ENCODE measurements at places on chromosomes 2 and 18.

DNA sequence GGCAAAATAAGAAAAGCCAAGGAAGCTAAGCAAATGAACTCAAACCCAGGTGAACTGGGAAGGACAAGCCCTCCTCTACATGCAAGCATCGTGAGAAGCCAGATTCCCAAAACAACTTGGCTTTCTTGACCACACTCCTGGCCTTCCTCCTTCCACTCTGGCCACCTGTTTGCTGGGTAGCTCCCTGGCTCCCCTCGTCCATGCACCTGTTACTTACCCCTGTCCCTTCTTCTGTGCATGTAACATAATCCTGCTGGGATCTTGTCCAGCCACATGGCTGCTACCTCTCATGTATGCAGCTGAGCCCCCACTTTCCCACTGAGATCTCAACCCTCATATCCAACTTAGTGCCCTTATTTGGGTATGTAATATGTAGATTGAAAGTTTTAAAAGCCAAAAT lies 121.6 kb downstream of the MYO5B start:
- no peak for DNase-seq

DNA sequence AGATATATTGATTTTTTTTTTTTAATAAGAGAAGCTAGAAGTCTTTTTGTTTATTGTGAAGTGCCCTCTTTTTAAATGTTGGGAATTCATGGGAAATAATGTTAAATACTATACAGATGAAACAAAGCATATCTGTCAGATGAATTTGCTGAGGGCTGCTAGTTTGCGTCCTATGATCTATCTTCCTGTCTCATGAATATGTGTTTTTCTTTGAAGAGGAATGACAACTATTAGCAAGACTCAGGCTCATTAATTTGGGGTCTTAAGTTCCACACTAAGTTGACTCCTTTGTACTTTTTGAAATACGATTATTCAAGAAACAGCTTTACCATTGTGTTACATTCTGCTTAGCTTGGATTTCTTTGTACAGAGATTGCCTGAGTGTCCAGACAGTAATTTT lies 57.9 kb downstream of the AGFG1 start:
- DNase-seq: no peak

- no peak for DNase-seq
These were observed 567.0 kb upstream of the SOX11 start for GRCh38 chr2:5125017-5125730.

DNA sequence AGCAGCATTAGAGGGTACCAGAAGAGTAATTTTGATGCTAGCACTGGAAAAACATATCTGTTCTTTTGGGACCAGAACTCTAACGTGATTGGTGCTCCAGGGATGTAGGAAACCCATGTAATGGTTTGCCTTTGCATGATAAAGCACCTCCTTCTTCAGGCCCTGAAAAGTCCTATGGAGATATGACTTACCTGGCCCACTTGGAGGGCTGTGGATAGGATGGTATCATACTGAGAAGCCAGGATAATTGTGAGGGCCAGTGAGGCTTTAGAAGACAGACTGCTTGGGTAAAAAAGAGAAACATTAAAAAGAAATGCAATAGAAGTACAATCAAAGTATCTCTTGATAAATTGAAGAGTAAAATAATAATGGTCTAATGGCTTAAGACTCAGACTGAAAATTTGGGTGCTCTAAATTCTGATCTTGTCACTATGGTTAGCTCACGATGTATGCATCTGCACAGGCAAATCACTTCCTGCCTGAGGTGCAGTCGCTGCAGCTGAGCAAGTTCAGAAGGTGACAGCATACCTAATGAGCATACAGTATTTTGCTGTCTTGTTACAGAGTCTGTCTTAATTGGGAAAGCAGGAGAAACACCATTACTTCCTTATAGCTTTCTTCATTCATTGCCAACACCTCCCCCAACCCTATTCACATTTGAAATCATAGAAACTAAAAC lies 371.5 kb downstream of the NUP35 start:
- DNase-seq: no peak

DNA sequence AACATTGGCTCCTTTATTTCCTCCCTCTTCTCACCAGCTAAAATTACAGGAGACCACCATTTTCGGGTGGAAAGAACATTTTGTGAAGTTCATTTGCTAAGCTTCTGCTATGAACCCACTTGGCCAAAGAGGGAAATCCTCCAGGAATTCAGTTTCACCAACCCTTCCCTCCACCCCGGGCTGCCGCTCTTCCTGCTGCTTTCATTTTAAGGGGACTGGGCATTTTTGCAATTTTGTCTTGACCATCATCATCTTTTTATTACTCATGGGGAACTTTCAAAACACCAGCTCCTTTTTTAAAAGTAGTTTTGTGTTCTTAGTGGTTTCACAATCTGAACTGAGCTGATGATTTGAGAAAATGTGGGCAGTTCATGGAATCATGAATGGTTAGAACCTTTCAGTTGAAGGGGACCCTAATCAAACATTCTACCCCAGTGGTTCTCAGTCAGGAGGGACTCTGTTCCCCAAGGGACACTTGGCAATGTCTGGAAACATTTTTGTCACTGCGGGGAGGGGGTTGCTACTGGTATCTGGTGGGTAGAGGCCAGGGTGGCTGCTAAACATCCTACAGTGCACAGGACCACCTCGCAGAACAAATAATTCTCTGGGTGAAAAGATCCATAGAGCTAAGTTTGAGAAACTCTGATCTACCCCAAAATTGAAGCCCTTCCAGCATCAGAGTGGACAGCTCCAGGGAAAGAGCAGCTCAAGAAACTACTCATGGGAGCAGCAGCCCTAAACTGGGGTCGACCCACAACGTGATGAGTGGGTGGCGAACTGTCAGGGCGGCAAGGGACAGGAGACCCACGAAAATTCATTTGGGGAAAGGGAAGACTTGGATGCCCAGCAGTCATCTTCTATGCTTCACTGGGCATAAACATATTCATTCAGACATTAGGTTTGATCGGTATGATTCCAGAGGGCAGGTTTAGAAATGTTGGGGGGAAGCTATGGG lies 92.9 kb downstream of the ACKR3 start:
- DNase-seq: no peak

Data from NCI-H460 (cell line).